Stimulated activated CD4-positive, alpha-beta T cell treated with anti-CD3 and anti-CD28 coated beads, Interleukin-15, amount 100 ng/mL, for 48 hours (primary cell): ENCODE measurements at places on chromosomes 11 and 22.

- DNase-seq: no peak
Observed at GRCh38 chr22:49773531-49773930, 54.1 kb downstream of the BRD1 start.

DNA sequence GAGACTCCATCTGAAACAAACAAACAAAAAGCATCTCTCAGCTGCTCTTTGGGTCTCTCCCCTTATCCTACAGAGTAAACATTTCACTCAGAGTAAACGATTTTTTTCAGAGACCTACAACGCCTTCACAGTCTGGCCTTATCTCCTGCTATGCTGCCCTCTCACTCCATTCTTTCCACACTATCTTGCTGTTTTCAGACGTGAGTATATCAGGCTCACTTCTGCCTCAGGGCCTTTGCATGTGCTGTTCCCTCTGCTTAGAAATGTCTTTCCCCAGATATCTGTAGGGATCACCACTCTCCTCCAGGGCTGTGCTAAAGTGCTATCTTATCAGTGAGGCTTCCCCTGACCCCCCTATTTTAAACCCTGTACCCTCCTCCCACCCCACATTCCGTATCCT is 6.5 kb downstream of the RIBC2 start:
- no peak for DNase-seq

GRCh38 chr11:87299041-87299481 is 261.3 kb downstream of the TMEM135 start:
- no peak for DNase-seq

- DNase-seq: no peak
Observed at GRCh38 chr22:46150655-46151477, 540 bp downstream of the PPARA start.
